Metanephros (tissue), 2 donors: ENCODE measurements at places on chromosomes 16 and 17. TPM values are rescaled to one million over a fixed set of nuclear protein-coding genes. Genes with fewer than 3 reads are reported as not detected.

TAT gene
- total RNA-seq, result not detected

CTRB1 gene
- total RNA-seq, result not detected

SULT1A2 gene
- total RNA-seq, result 0.47 TPM

CETP gene
- total RNA-seq, result 8.6 TPM

EFCAB3 gene
- not detected for total RNA-seq

ABCA8 gene
- total RNA-seq, result 33.5 TPM

NEUROD2 gene
- total RNA-seq, result not detected

SOX8 gene
- total RNA-seq, result 8.5 TPM

BCL6B gene
- total RNA-seq, result 20.3 TPM

IRF8 gene
- total RNA-seq, result 17.5 TPM

ALOX15 gene
- total RNA-seq, result 0.58 TPM
